ENCODE measurements at places on chromosomes 2 and 18.

DNA sequence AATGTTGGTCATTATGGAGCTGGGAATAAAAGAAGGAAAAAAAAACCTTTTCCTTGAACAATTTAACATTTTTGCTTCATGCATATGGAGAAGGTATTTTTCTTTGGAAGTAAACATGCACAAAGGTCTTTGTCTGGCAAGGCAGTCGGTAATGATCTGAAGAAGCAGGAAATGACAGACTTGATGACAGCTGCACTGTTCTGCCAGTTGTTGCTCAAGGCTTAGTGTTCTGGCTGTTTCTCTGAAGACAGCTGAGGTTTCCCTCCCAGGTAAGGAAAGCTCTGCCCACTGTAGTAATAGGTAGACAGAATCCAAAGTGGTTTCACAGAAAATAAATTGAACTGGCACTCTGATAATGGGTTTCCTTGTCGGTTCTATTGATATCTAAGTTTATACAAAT is 308.4 kb upstream of the GCFC2 start:
- no peak for DNase-seq

DNA sequence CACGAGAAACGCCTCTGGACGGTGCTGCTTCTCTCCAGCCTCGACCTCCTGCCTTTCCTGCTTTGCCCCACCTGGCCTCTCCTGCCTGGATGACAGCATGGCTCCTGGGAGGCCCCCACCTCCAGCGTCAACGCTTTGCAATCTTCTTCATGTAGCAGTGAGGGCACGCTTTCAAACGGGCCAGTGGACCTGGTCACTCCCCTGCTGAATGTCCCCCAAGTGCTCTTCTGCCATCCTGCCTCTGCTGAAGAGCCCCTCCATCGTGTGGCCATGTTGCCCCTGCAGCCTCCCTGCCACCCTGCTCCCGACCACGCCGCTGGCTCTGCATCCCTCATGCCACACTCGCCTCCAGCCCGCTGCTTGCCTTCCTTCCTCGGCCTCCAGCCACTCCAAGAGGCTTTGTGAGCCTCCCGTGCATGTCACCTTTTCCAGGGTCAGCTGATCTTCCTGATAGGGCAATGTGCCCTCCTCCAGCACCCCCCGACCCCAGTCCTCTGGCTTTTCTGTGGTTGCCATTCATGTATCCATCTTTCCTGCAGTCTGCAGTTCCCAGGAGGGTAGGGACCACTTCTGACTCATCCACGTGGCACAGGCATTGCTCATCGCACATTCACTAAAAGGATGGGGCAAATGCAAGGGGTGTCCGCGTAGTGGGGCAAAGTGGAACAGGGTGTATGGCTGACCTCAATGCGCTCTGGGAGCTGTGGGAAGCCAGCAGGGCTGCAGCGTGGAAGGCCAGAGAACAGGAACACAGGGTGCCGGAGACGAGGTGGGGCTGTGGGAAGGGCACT is 268.8 kb downstream of the TWIST2 start:
- no peak for DNase-seq

GRCh38 chr2:48346124-48346536 is 183.8 kb upstream of the STON1 start:
- DNase-seq: no peak

DNA sequence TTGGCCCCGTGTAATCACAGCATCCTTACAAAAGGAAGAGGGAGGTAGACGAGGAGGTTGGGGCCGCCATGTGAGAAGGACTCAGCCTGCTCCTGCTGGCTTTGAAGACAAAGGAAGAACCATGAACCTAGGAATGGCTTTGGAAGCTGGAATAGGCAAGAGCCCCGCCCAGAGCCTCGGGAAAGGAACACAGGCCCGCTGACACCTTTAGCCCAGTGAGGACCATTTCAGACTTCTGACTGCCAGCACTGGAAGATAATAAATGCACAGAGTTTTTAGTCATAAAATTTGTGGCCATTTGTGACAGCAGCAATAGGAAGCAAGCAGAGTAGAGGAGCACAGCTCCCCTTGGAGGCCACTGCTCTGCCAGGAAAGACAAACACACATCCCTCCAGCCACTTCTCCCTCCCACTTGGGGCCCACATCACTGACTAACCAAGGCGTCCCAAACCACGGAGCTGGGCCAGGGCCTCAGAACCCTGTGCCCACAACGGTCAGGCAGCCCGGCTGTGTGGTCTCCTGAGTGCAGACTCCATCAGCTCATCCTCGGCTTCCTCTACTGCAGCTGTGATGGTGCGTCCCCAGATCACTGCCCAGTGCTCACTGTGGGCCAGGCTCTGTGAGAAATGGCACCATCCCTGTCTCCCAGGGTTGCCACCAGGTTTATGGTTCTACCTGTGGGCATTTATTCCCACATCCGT is 39.7 kb downstream of the TFCP2L1 start:
- no peak for DNase-seq

DNA sequence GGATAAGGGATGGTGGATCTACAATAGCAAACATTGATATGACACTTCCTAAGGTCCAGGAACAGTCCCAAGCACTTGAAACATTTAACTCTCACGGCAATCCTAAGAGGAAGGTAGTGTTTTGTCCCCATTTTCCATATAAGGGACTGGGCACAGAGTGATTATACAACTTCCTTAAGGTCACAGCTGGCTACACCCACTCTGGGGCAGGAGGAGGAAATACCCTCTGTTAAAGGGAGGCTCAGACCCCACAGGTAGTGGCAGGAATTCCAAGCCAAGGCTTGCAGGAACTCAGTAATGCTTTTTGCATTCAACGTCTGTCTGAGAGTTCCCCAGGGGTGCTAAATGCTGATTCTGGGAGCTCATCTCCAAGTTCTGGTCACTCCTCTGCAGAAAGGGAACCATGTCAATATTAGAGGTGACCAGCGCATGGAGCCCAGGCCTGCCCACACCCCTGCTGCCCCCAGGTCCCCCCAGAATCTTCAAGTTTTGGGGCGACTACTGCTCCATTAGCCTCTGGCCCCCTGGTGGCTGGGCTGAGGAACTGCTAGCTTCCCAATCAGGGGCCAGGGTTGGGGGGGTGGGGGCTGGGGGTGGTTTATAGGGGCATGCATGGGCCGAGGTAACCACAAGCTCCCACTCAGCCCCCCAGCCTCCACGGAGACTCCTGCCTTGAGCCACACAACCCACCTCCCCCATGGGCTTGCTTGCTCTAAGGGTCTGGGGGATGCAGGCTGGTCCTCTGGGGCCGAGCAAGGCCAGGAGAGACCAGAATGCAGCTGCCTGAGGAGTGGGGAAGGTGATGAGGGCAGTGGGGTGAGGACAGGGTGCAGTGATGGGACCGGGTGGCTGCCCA is 11.1 kb downstream of the OBSL1 start:
- no peak for DNase-seq

DNA sequence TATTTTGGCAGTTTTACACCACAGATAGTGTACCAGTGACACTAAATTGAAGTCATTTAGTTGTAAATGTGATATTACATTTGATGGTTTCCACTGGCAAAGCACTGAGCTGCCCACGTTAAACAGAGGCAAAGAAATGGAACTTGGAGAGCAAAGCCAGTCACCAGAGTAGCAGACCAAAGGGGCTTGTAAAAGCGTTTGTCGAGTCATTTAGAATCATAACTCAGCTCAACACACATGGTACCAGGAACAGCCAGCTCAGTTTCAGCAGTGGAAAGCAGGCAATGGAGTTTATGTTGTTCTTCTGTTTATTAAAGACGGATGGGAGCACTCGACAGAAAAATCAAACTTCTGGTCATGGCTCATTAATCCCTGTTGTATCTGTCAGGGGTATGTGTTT is 91.2 kb downstream of the POU3F3 start:
- DNase-seq: no peak

DNA sequence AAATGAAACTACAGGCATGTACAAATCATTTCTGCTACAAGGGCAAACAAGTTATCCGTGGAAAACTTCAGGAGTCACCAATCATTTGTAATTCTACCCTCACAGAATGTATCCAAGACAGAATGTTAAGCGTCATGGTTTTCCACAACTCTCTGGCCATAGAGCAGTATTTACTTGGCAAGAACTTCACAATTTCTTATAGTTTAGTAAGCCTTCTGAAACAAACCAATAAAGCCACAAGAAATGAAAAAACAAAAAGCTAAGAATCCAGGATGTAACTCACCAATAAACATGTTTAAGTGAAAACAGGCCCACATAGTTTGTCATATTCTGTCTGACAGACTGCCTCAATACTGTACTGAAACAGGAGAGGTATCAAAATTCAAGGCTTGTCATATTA is 70.3 kb downstream of the LNPK start:
- DNase-seq: no peak

- no peak for DNase-seq
Observed at GRCh38 chr2:184611361-184612085, 13.2 kb downstream of the ZNF804A start.

DNA sequence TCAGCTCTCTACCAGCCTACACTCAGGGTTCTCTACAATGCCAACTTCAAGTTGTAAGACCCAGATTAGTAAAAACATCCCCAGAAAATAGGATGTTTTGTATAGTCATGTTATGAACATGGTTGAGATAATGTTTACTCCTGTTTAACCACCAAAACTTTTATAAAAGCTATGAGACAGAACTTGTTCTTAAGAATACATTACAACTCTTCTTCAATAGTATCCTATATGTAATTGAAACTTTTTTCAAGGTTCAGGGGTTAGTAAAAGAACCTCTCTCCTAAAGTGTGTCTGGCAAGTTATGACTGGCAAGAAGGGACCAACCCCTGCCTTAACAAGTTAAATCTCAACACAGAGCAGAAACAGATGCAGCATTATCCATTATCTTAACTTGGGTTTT is 118.8 kb upstream of the STK17B start:
- no peak for DNase-seq

DNA sequence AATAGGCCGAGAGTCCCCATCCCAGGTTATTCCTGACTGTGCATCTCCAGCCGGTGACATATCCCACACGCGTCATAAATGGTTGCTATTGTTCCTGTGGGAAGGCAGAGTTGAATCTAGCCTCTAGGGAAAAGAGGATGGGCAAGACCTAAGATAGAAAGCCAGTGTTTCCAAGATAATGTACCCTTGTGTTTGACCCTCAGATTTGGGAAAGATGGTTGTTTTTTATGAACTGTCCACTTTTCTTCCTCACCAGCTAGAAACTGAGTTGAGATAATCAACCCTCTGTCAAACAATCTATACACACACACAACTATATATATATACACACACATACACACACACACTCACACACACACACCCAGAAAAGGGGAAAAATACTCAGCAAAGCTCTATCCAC is 131.0 kb downstream of the PRKCE start:
- DNase-seq: no peak

- DNase-seq: no peak
Observed at GRCh38 chr2:202064171-202064880, 8.7 kb upstream of the KIAA2012 start.

GRCh38 chr18:939958-940357 is 35.3 kb downstream of the ADCYAP1 start:
- no peak for DNase-seq

Measured in hypothalamus (tissue), 51 donors.